Stimulated activated CD4-positive, alpha-beta T cell treated with anti-CD3 and anti-CD28 coated beads, Interleukin-1b, Interleukin-23, amount 100 ng/mL, for 24 hours (primary cell): ENCODE measurements at places on chromosomes 1 and 21.

GRCh38 chr1:14672005-14672404 is 73.5 kb downstream of the KAZN start:
- no peak for DNase-seq

DNA sequence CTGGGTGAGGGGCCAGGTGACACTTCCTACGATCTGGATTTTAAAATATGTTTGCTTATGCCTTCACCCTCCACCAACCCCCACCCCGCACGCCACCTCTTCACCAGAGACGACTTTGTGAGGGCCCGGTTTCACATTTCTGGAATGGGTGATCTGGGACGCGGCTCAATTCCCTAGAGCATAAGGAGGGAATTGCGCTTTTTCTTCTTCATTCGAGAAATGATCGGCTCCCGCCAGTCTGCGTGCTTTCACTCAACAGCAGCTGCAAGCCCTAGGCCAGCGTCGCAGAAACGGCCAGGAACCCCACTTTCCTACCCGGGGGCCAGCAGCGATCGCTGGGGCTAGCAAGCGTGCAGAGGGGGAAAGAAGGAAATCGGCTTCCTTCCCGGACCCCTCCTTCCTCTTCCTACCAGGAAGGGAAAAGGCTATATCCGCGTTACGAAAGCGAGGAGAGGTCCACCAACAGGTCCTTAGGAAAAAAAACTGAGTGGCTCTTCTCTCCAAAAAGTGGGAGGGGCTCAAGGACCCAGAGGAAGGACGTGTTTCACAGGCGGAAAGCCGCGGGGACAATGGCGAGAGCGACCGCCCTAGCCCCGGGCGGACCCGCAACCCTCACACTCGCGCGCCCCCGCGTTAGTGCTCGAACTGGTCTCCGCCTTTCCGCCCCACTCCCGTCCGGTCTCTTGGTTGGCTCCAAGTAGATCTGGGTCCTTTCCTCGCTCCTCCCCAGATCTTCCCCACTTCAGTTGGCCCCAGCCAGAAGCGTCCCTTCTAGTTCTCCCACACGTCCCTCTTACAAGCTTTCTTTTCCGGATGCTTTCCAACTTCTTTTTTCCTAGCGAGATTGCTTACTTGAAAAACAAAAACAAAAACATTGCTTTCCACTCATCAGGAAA is 1.1 kb upstream of the ADAMTS1 start:
- DNase-seq = no peak

DNA sequence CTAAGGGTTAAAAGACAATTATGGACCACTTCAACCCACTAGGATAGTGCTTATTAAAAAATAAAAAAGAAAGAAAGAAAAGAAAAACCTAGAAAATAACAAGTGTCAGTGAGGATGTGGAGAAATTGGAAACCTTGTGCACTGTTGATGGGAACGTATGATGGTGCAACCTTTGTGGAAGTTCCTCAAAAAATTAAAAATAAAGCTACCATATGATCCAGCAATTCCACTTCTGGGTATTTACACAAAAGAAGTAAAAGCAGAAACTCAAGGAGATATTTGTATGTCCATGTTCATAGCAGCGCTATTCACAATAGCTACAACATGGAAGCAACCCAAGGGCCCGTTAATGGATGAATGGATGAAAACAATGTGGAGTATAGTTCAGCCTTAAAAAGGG is 115.2 kb upstream of the ATP1A1 start:
- DNase-seq = no peak

DNA sequence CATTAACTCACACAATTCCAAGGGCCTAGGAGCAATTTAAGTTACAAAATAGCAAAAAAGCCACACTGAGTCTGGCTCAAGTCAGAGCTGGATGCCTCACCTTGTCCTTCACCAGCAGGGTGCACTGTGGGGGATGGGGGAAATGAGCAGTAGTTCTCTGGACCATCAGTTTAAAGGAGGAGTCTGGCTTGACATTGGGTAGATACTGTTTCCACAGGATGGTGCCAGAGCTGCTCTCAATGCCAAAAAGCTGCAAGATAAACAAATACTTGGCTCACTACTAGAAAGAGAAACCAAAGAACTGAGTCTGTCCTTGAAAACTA is 18.8 kb downstream of the EMC1 start:
- DNase-seq = no peak

- no peak for DNase-seq
Measured at GRCh38 chr1:9437961-9438430, 101.3 kb upstream of the SLC25A33 start.

- DNase-seq = no peak
Measured at GRCh38 chr21:42218836-42219605, at the start of gene ABCG1. Gene ABCG1, plus strand, starts transcription at chr21:42219140. Its CDS starts 123 bp downstream, at chr21:42219263.

- DNase-seq = no peak
Measured at GRCh38 chr21:36260030-36260787, 59.8 kb upstream of the MORC3 start.

DNA sequence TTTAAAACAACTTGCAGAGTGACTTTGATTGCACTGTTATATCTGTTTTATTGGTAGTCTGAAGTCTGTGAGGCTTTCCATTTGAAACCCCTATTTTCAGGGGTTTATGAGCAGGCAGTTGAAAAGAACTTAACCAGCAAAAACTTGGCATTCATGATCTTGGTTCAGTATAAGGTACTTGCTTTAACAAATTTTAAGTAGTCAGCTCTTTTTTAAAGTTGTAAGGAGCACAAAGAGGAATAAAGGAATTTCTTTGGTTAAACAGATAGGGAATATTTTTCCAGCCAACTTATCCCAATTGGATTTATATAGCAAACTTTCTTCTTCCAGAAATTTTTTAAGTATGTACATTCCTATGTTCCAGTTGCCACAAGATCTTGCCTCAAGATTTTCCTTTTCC is 138.2 kb downstream of the RASAL2 start:
- DNase-seq = no peak

- DNase-seq = no peak
Measured at GRCh38 chr1:204459706-204460105, 34.9 kb downstream of the PIK3C2B start.

GRCh38 chr21:33754481-33754880 is 112.2 kb downstream of the ITSN1 start:
- DNase-seq = no peak
